Spleen (tissue), 13 donors: ENCODE measurements at places on chromosomes 12 and 14.
A peak's percentile ranks its signal among the peaks of the same experiment; 100 is the strongest.

- no peak for DNase-seq
These were observed 36.8 kb downstream of the PPTC7 start for GRCh38 chr12:110546339-110546738.

DNA sequence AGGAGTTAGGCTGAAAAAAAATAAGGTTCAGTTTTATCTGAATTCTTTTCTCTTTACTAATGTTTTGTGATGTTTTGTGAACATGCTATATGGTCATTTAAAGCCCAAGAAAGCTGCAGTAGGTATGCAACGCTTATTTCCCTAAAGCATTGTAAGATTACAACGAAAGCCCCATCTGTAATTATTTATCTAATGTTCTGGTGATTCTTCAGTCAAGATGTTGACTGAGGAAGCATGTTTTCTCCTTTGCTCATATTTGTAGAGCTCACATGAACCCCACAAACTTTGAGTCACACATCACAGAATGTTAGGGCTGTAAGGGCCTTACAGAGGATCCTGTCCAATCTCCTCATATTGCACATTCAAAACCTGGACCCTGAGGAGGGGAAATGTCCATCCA lies 3.2 kb upstream of the TUBA1C start:
- no peak for DNase-seq

- DNase-seq, result no peak
These were observed 9.5 kb upstream of the CAPRIN2 start for GRCh38 chr12:30764251-30764650.

- DNase-seq, result no peak
These were observed 44.7 kb downstream of the RIMKLB start for GRCh38 chr12:8742501-8742900.

DNA sequence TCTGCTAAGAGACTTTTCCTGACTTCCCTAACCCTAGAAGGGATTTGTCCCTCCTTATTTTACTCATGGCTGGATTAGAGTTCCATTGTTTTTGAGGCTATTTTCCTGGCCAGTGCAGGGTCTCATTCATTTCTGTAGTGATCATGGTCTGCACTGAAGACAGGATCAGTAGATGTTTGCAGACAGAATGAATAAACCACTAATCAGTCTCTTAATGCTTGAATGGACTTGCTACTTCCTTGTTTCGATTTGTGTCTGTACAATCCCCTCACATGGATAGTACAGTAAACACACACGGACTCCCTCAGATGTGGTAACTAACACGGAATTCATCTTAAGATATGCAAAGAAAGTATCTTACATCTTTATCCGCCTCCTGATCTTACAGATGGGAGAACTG lies 102.6 kb upstream of the PRB2 start:
- DNase-seq, result no peak

DNA sequence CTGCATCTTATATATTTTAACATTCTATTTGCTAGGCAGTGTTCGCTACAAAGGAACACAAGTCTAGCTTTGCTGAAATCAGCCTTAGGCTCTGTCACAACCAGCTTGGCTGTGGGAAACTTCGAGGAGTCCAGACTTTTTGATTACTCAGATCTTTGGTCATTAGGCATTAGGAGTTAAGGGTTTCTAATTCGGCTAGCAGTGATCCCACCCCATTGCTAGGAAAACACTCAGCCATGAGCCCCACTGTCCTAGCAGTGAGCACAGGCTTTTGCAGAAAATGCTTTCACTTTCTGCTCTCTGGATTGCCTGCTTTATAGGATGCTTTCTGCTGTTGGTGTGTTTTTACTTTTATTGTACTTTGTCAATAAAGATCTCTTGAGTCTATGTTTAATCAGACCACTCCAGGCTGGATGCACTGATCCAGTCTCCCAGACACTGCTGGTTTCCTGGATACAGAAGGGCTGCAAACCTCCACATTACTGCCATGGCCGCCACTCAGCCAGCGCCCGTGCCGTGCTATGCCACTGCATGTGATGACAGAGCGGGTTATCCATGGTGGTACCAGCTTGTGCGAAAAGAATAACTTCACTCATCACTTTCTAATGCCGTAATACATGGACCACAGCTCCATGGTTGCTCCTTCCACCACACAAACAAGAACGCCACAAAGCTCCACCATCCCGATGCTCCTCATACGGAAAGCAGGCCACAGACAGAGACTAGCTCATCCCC lies 41.0 kb upstream of the PYGL start:
- DNase-seq, result no peak

- no peak for DNase-seq
These were observed 40.2 kb downstream of the PAH start for GRCh38 chr12:102876883-102877282.

GRCh38 chr12:117101953-117102799 lies 3.0 kb upstream of the TESC start:
- DNase-seq, result peak; percentile 57

DNA sequence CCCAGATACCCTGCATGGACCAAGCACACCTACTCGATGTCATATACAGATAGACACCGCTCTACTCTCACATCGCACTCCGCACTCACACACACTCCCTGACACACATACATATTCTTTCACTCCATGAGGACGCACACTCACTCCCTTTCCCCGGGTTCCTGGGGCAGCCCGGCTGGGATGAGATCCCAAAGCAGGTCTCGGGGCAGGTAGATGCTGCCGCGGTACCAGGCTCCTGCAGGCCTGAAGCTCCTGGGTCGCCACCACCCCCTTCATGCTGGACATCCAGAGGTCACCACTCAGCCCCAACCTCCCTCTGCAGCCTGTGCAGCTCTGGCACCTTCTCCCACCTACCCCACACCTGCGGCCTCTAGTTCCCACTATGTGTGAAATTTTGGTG lies 2.3 kb downstream of the C1QL4 start:
- DNase-seq, result no peak

GRCh38 chr12:53091756-53092155 lies 5.7 kb upstream of the IGFBP6 start:
- no peak for DNase-seq

DNA sequence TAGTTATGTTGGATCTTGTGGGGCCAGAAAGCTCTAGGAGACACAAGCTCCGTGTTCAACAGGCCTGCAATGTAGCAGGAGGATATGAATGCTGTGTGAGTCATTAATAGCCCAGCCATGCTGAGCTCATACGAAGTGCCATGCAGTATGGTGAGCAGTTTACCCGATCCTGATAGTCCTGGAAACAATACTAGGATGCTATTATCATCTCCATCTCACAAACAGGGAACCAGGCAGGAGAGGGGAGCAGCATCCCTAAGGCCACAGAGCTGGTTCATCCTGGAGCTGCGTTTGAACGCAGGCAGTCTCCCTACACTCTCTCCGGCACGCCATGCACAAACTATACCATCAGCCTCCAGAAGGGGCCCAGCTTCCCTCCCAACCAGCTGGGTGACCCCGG lies 20.5 kb downstream of the TTC7B start:
- no peak for DNase-seq

DNA sequence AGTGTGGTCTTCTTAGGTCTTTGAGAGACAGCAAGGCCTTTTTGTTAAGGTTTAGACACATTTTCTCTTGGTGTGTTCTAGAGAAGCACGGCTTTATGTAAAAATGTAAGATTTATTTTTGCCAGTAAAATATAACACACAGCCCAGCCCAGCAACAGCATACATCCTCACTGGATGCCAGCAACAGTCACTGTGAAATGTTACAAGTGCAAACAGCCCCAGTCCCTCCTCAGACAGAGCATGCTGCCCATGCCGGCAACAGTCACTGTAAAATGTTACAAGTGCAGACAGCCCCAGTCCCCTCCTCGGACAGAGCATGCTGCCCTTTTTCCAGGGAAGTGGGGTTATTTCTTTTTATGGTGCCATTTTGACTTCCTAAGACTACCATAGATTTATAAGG lies 207.6 kb downstream of the CHST11 start:
- no peak for DNase-seq

- DNase-seq, result no peak
These were observed 3.4 kb upstream of the MYRFL start for GRCh38 chr12:69821456-69822159.

DNA sequence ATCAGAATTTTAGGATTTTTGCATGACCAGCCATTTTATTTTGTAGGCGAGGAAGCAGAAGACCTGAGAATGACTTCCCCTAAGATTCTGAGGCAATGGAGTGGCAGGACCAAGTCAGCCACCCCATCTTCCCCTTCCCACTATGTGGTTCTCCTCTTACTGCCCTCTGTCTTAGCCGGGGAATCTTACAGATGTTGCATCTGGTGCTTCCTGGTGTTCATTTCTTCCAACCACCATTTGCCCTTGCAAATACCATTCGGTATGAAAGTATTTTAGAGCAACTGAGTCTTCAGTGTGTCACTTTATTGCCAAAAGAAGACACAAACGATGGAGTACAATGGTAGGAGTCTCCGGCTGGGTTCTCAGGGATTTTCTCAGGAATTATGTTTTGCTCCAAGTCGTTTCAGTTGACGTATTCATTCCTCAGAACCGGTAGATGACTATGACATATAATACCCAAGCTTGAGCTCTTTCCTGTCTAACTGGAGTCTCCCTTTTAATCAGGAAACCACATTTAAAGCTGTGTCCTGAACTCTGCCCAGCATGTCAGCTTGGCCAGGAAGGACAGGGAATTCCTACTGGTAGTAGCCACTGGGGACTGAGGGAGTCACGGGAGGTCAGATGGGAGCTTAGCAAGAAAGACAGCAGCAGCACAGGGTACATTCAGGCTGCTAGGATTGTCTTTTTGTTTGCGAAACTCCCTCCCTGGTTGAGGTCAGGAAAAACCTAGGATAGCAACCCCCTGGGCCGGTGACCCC lies 87.0 kb downstream of the SAMD4A start:
- peak; percentile 75 for DNase-seq

- DNase-seq, result no peak
These were observed 4.8 kb downstream of the PPP1R36 start for GRCh38 chr14:64554556-64554955.

GRCh38 chr12:14698555-14698954 lies 2.2 kb upstream of the GUCY2C start:
- no peak for DNase-seq

DNA sequence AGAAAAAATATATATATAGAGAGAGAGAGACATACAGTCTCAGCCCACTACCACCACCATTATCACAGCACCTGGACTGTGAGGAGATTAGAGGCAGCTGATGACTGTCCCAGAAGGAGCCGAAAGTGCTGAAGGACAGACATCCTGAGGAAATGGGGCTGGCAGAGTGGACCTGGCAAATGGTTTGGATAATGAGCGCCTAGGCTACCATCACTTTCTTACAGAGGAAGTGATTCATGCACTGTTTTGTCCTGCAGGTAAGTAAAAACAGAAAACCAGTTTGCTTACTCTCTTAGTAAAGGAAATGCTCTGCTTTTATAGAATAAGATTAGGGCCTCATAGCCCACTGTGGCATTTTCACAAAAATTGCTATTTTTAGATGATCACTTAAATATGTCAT lies 28.6 kb upstream of the DNM1L start:
- no peak for DNase-seq

DNA sequence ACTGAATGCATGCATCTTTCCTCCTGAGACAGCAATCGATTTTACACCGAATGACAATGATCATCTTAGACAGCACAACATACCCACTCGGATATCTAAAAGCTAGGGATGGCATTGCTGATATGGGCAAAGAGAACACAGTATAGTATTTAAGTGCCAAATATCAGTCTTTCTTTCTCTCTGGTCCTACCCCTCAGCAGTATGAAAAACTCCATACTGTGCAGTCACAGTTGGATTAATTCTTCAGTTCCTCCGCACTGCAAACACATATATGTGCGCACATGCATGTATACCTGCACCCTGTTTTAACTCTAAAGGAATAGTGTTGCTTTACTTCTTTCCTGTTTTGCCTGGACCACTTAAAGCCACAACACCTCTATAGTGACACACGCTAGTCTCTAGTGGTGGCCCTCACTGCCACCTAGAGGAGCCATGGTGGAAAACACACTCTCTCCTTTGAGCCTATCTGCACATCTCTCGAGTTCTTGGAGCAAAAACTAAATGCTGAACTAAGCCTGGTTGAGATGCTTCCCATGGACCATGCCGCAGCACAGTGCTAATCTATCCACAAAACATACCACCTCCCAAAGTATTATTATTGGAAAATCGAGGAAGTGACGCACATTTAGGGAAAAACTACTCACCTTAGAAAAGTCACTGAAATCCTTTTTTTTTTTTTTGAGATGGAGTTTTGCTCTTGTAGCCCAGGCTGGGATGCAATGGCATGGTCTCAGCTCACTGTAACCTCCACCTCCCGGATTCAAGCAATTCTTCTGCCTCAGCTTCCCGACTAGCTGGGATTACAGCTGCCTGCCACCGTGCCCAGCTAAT lies 11.9 kb downstream of the TMEM52B start:
- DNase-seq, result no peak

- DNase-seq, result no peak
These were observed 59.7 kb downstream of the FUT8 start for GRCh38 chr14:65472189-65472588.

DNA sequence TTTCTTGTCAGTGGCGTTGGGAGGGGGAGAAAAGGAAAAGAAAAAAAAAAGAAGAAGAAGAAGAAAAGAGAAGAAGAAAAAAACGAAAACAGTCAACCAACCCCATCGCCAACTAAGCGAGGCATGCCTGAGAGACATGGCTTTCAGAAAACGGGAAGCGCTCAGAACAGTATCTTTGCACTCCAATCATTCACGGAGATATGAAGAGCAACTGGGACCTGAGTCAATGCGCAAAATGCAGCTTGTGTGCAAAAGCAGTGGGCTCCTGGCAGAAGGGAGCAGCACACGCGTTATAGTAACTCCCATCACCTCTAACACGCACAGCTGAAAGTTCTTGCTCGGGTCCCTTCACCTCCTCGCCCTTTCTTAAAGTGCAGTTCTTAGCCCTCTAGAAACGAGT lies 1.9 kb downstream of the ASCL1 start:
- DNase-seq, result no peak

DNA sequence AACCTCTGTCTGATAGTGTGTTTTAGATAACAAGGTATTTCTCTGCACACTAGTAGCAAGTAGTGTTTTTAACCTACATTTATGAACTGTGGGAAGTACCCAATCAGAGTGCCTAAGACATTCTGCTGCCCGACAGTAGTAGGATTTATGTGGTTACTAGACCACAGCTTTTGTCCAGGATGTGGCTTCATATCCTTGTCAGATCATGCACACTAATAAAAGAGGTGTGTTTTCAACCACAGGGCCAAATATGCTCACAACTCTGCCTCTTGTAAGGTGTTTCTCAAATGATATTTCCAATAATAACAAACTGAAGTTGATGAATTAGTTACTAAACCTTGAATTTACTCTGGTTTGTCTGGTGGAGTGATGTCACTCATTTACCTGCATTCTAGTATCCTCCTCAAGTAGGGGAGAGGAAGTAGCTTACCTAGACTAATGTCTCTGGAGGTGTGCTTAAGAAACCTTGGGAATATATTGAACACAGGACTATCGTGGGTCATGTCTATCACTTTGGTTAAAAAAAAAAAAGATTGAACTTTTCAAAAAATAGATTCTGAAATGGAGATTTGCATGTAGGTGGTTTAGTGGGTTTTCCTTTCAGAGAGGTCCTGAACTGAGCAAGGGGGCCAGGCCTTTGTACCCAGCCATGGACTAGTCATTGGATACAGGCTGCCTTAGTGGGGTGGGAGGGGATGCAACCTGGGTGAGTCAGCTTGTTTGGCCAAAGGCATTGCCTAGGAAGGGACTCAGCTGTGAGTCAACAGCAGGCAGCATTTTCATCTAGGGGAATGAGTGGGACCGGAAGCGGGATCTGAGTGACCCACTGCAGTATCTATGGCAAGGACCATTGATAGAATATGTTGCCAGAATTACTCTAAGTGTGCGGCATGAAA lies 14.1 kb downstream of the FBXW8 start:
- no peak for DNase-seq
